ENCODE measurements at places on chromosomes 4 and X.

DNA sequence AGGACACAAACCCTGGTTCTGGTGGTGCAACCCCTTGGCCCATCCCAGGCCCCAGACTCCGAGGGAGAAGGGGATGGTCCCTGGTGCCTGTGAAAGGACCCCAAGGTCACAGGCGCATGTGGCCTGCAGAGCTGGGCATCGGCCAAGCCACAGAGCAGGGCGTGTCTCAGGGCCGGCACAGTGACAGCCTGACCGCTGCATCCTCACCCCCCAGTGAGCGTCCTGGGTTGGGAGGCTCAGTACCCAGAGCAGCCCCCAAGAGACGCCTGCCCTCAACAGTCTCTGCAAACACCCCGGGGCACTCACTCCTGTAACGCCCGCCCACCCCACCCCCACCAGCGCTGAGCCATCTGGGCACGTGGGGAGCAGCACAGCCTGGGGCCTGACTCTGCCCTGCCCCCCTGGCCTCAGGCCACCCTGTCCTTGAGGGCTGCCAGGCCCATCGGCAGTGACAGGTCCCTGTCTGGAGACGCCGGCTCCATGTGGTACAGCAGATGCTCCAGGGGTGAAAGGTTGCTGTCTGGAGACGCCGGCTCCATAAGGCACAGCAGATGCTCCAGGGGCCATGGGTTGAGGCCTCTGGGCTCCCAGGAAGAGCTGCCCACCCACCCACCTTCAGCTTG lies 24.5 kb upstream of the CPLX1 start:
- no peak for DNase-seq

- no peak for DNase-seq
Observed at GRCh38 chr4:85475631-85476233, 782 bp downstream of the ARHGAP24 start.

DNA sequence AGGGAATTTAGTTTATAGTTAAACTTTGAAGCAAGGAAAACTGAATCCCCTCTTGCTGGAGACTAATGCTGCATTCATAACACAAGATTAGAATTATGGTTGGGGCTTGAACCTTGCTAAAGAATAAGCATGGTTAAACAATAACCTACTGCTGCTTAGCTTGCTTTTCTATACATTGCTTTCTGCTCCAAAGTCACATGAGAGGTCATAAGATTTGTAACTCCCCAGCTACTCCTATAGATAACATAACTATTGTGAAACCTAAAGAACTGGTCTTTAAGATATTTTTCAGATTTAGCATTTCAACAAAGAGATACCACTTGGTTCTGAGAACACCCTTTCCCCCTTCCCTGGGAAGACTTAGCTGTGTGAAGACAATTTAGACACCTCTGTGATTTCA lies 17.1 kb upstream of the HADH start:
- DNase-seq, result no peak

DNA sequence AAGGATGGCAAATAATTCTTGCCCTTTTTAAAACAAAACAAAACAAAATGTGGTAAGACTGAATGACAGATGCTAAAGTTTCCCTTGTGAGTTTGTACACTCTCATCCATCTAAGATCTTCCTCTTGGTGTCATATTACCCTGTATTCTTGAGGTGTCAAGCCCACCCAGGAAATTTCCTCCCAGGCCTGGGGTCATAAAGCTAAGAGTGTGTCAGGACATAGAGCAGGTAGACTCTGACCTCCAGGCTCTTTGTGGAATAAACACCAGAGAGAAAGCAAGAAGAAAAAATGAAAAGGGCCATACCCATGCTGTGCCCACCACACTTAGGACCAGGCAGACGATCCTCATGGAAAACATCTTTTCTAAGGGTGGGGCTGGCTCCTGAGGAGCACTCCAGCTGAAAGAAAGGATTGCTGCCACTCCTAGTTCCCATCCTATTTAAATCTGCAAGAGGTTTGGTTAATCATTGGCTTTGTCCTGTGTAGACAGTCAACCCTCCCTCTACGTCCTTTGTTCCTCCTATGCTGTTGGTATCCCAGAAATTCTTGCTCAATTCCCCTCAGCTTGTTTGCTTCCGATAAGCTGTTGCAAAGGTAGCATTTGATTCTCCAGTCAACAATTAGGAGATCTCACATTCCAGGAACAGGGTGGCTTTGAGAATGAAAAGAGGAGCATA lies at the start of gene FGA:
Gene FGA, minus strand, starts transcription at position 414 of the 678 bp plus-strand sequence. Its CDS starts 55 bp downstream, at position 359.
- no peak for DNase-seq

GRCh38 chrX:39260965-39261364 lies 459.7 kb downstream of the MID1IP1 start:
- DNase-seq, result no peak

DNA sequence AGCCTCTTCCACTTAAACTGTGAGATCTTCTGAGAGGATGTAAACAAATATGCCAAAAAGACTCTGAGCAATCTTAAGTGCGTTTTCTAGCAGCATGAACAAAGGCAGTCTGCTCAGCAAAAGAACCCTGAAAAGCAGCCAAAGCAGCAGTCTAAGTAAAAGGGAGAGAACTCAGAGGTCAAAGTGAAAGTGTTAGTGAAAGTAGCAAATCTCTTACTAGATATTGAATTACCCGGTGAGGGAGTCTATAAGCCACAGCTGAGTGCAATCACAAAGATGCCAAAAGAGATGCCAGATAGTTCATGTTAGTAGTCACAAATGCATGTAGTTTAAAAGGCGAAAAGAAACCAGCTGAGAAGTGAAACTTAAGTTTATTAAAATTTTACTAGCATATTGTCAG lies 7.9 kb upstream of the GNRHR start:
- no peak for DNase-seq

DNA sequence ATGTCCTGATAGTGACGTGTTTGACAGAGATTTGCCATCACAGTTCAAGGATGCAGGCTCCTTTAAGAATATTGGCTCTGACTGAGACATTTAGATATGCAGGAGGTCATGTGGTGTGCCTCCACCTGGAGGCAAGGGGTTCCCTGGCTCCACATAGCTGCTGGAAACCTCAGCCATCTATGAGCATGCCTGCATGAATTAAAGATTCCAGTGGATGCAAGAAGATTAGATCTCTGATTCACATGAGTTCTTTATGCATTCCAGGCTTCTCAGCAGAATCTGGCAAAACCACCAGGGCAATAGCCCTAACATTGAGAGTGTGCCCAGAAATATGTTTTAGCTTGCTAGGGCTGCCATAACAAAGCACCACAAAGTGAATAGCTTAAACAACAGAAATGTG lies 298.5 kb upstream of the AADAT start:
- DNase-seq, result no peak

DNA sequence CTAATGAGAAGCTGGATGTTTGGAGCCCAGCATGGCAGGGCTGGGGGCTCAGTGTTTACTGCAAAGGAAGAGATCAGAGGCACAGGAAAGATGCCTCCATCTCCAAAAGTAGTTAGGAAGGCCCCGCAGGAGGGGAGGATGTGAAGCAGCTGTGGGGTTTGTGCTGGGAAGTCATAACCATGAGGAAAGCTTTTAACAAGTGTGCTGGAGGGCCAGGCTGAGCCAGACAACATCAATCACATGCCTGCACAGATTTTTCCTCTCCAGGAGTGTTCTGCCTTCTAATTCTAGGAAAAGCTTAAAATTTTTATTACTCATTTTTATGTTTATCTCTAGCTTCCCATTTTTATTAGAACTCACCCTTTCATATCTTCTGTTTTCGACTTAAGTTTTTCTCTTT lies 65.4 kb downstream of the GPR82 start:
- DNase-seq, result no peak

- DNase-seq, result no peak
Observed at GRCh38 chrX:123077631-123078030, 106.4 kb upstream of the GRIA3 start.

DNA sequence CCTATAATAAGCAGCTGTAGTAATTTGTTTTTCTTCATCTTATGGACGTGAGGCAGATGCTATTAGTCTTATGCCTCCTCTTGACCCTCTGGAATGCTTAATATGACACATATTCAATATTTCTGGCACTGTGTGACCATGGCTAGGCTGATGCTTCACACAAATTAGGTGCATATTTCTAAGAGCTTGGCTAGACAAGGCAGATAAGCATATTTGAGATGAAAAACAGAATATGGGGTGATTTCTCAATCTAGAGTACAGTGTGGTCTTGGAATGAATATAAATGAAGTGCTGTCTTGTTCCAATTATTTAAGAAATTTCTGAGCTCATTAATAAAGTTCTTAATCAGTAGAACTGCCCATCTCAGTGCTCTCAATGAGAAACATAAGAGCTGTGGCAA lies 156.2 kb downstream of the NPNT start:
- DNase-seq, result no peak

DNA sequence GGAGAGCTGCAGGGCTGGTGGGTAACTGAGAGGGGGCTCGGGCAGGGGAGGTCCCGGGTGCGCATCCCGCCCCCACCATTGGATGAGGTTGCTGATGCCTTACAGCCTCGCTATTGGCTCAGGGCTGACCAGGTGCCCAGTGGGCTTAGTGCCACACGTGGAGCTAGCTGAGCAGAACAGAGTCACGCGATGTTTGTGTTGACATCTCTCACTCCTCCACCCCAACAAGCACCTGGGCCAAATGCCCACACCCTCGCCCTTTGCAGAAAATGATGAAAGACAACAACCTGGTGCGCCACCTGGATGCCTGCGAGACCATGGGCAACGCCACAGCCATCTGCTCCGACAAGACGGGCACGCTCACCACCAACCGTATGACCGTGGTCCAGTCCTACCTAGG lies 31.8 kb downstream of the ATP2B3 start:
- no peak for DNase-seq

DNA sequence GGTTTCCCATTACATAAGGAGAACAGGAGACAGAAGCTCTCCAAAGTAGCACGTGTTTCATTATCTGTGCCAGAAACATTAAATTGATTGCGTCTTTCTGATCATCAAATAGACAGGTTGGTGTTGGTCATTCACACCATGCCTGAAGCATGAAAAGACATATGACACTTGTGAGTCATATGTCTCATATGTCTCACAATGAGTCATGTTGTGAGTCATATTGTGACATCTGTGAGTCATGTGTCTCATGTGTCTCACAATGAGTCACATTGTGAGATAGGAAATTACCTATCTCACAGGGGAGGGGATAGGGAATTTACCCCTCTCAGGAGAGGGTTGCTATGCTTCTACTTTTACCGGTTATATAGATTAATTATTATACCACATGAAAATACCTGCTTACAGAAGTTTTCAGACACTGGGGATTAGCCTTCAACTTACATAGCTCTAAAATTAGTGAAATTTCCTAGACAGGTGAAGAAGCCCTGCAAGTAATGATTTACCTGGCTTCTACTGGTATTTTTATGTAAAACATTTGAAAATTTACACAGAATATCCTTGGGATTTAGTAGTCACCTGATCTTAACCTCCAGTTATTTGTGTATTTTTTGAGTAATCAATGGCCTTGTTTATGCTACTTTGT lies 80.8 kb downstream of the NPFFR2 start:
- no peak for DNase-seq

- DNase-seq, result no peak
Observed at GRCh38 chrX:40887476-40887875, 152.1 kb upstream of the MED14 start.

- DNase-seq, result no peak
Observed at GRCh38 chr4:122668241-122668640, 47.4 kb upstream of the IL21 start.

DNA sequence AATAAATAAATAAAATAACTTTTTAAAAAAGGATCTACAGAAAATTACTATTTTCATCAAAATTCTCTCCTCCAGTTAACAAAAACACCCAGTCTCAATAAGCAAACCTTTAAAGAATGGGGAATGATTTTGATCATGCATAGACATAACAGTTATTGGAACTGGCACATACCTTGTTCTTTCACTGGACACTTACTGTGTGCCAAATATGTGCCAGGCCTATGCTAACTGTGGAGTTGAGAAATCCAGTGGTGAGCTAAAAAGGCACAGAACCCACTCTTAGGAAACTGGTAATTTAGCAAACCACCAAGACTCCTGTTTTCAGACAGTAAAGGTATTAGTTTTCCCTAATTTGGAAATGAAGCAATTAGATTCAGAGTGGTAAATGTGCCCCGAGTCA lies 39.1 kb downstream of the CLOCK start:
- no peak for DNase-seq

- no peak for DNase-seq
Observed at GRCh38 chr4:81745050-81745449, 273.3 kb upstream of the RASGEF1B start.

- DNase-seq, result no peak
Observed at GRCh38 chrX:22247169-22247568, 25.5 kb upstream of the CBLL2 start.

DNA sequence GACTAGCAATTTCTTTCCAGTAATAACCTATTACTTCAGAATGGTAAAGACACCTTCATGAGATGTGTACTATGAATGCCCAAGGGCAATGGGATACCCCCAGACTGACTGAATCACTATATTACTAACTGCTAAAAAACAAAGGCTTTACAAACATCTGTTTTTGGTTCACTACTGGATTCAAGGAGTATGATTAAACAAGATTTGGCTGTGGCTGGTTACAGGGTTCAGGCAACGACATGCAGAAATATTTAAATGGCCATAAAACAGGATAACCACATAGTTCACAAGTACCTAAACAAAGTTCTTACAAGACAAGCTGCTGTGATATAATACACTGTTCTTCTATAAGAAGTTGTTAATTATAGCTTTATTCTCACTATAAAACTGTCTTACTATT lies 128.2 kb downstream of the FRYL start:
- no peak for DNase-seq

GRCh38 chr4:7756561-7757355 lies 182.9 kb downstream of the AFAP1 start:
- DNase-seq, result no peak

DNA sequence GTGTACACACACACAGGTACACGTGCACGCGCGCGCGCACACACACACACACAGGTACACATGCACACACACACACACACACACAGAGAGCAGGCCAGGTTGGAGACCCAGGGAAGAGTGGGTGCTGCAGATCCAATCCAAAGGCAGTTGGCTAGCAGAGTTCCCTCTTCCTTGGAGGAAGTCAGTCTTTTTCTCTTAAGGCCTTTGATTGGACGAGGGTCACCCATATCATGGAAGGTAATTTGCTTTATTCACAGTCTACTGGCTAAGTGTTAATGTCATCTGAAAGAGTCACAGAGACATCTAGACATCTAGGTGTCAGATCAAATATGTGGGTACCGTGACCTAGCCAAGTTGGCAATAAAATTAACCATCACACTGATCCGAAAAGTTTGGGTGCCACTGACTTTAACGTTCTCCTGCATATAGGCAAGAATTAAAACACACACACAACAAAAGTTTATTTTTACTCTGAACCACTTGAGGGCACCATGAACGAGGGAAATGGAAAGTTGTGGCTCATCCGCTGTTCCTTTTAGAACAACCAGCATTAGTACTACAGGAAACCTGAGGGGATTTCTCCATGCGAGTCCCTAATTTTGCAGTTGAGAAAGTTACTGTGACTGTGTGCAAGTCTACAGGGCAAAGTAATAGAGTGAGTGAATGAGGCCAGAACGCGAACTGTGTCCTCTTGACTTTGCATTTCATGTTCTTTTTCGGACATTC lies 66.0 kb upstream of the STOX2 start:
- DNase-seq, result peak; percentile 67

GRCh38 chr4:38728631-38729141 lies 54.1 kb downstream of the TLR10 start:
- no peak for DNase-seq

- no peak for DNase-seq
Observed at GRCh38 chrX:155071694-155072280, 479 bp downstream of the BRCC3 start.
